ENCODE measurements at places on chromosomes 2 and 18.

GRCh38 chr18:74806700-74807416 is 209.2 kb downstream of the ZNF407 start:
- DNase-seq: peak; percentile 54

GRCh38 chr2:203732953-203733510 is 26.6 kb downstream of the CD28 start:
- DNase-seq: no peak

DNA sequence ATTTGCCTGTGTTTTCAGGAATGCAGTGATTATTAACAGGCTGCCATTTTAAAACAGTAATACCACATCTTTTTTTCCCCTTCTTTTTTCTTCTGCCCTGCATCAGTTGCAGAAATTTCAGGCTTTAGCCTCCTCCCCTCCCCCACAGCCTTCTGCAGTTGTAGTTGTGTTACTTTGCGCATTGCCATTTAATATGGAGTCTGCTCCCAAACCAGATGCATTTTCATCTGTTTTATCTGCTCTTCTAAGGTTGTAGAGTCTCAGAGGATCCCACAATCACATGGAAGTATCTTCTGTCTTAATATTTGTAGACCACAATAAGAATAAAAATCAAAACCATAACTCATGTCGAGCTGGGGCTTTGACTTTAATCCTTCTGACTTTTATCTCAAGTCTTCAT is 3.8 kb downstream of the ASXL3 start:
- no peak for DNase-seq

DNA sequence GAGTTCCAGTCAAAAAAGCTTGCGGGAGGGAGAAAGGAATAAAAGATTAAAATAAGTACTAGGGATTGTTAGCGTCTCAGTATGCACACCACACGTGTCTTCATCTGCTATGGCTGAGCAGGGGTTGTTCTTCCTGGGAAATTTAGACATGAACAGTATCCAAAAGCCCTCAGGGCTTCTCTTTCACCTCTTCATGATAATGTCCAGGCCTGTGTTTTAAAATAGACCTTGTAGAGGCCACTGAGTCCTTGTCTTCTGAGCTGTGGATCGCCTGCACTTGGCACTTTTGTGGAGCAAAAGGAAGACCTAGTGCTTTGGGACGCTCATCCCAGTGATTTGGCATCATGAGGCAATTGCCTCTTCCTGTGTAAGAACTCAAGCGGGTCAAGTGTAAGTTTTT is 52.4 kb downstream of the CFAP221 start:
- DNase-seq: no peak

DNA sequence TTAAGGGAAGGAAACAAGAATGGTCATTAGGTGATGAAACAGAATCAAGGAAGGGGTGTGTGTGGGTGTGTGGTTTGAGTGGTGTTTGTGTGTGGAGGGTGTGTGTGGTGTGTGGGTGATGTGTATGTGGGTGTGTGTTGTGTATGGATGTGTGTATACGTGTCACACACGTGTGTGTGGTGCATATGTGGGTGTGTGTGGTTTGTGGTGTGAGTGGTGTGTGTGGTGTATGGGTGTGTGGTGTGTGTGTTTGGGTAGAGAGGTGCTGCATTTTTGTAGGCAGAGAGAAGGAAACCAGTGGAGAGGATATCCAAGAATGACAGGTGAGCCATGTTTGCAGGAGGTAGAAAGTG is 1.1 kb upstream of the CEP192 start:
- no peak for DNase-seq

GRCh38 chr18:3245185-3245564 is 2.4 kb upstream of the MYL12A start:
- no peak for DNase-seq

DNA sequence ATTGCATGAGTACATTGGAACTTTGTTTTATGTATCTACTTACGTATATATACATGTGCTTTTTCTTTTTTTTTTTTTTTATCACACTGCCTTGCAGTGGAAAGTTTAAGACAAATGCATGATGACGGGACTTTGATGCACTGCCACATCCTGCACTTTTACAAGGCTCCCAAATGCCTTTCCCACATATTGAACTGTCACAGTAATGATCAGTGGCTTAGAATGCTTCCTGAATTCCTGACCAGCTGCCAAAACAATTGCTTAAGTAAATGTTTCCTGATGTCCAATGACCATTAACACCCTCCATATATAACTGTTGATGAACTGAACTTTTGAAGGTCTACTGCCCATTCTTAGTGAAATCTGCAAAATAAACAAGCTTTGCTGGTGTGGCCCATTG is 60.2 kb downstream of the LYPD6B start:
- no peak for DNase-seq

All from mesendoderm (in vitro differentiated cells).